Transverse colon (tissue), 4 donors: ENCODE measurements at places on chromosomes 7 and 10.

DNA sequence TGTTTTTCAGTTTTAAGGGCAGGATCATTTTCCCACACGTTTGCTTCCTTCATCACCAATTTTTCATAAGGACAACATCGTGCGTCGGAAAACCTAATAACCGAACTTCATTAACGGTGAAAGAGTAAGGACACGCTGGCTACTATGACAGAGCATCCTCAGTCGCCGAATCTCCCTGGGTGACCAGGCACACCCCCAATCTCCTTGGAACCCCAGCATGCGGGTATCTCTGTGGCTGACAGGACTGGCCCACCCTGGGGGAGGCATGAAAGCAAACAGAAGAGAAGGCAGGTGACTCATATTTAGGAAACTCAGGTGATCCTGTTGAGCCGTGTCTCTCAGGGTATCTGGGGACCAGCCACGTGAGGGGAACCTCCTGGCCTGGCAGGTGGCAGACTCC is 134.2 kb downstream of the DIP2C start:
- no peaks in the 10 kb centered on the region for H3K36me3 ChIP-seq
- no peaks in the 10 kb centered on the region for H3K27me3 ChIP-seq
- no peak overlapping the region for H3K27ac ChIP-seq
- no peak for DNase-seq
- peaks cover 16% of the 10 kb centered on the region for H3K4me1 ChIP-seq
- H3K4me3 ChIP-seq: no peak overlapping the region

DNA sequence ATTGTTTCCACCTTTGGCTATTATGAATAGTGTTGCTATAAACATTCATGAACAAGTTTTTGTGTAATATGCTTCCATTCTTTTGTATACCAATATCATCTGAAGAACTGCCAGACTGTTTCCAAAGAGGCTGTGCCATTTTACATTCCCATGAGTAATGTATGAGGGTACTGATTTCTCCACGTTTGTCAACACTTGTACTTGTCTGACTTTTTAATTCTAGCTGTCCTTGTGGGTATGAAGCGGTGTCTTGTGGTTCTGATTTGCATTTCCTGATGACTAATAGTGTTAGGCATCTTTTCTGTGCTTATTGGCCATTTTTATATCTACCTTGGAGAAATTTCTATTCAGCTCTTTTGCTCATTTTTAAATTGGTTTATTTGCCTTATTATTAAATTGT is 52.8 kb downstream of the LSMEM1 start:
- no peak overlapping the region for H3K4me3 ChIP-seq
- no peaks in the 10 kb centered on the region for H3K4me1 ChIP-seq
- H3K36me3 ChIP-seq: no peaks in the 10 kb centered on the region
- no peak for DNase-seq
- H3K27ac ChIP-seq: no peak overlapping the region

- H3K4me3 ChIP-seq: no peak overlapping the region
- no peaks in the 10 kb centered on the region for H3K36me3 ChIP-seq
- H3K4me1 ChIP-seq: no peaks in the 10 kb centered on the region
- no peak overlapping the region for H3K27ac ChIP-seq
- H3K27me3 ChIP-seq: no peaks in the 10 kb centered on the region
These were observed 114.7 kb downstream of the EXOC4 start for GRCh38 chr7:133367561-133367960.

- H3K4me1 ChIP-seq: no peaks in the 10 kb centered on the region
- no peak overlapping the region for H3K4me3 ChIP-seq
- no peak for DNase-seq
These were observed 81.6 kb upstream of the SAMD8 start for GRCh38 chr10:75029857-75030256.
